Smooth muscle cell of bladder (primary cell): ENCODE measurements at places on chromosomes 4 and X. TPM values are rescaled to one million over a fixed set of nuclear protein-coding genes. Genes with fewer than 3 reads are reported as not detected.

USP27X gene
- 1.8 and 2.7 TPM in 2 replicates for total RNA-seq

TRIM61 gene
- 2.1 and 2.6 TPM in 2 replicates for total RNA-seq

GPR82 gene
- total RNA-seq, result not detected in 2 replicates

ITM2A gene
- 0.14 and 0.28 TPM in 2 replicates for total RNA-seq

ADH1B gene
- total RNA-seq, result 81.4 and 83.2 TPM in 2 replicates

CCDC120 gene
- total RNA-seq, result 0.09 and 0.28 TPM in 2 replicates

FTSJ1 gene
- 33.6 and 35.8 TPM in 2 replicates for total RNA-seq

AMELX gene
- total RNA-seq, result not detected in 2 replicates
